ENCODE measurements at places on chromosomes 3 and 15.

GRCh38 chr15:26051761-26052675, 188.9 kb upstream of the ATP10A start:
- DNase-seq = no peak

- DNase-seq = no peak
These were observed 163.3 kb downstream of the FEZF2 start for GRCh38 chr3:62210011-62210410.

DNA sequence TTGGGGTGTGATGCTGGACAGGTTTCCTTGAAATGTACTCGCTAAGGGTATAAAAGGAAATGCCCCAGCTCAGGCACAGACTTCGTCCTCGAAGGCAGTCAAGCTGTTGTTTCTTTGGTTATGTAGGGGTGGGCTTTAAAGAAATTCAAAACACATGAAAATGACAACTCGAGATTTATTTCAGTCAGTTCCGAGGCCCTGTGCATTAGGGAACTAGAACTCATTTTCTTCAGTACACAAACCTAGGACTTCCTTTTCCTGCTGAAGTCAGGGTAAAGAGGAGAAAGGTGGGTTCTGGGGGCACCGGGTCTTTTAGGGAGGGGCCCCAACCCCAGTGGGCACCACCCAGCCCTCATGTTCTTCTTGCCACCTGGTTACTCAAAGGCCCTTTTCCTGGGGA, 7.7 kb downstream of the CCR9 start:
- no peak for DNase-seq

DNA sequence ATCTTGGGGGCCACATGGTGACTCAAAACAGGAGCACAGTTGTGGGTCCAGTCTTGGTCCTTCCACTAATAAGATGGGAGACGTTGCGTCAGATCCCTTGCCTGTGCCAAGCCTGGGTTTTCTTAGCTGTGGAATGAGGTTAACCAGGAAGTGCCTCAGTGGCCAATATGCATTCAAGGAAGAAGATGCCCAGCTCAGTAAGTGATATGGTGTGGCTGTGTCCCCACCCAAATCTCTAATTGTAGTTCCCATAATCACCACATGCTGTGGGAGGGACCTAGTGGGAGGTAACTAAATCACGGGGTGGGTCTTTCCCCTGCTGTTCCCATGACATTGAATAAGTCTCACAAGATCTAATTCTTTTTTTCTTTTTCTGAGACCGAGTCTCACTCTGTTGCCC, 6.4 kb downstream of the ALG1L2 start:
- no peak for DNase-seq

- no peak for DNase-seq
These were observed 39.6 kb downstream of the SEMA6D start for GRCh38 chr15:47756872-47757271.

- DNase-seq = no peak
These were observed 28.8 kb downstream of the USP13 start for GRCh38 chr3:179681492-179682263.

GRCh38 chr3:19811689-19812088, 122.3 kb downstream of the EFHB start:
- DNase-seq = no peak

DNA sequence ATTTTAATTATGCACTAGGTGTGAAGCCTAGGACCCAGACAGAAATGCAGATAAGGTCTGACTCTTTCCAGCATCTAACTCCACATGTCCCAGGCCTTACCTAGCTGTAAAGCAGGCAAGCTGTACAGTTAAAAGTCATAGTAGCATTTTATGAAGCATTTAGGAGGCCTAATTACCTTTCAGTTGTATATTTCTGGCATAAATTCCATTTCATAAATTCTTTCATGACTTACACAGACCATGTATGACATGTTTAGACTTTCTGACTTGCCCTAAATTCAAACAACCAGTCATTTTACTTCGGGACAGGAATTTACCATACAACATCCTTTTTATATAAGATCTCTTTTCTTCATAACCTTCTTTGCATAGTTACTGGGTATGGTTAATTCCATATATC, 35.3 kb upstream of the THUMPD3 start:
- DNase-seq = no peak

DNA sequence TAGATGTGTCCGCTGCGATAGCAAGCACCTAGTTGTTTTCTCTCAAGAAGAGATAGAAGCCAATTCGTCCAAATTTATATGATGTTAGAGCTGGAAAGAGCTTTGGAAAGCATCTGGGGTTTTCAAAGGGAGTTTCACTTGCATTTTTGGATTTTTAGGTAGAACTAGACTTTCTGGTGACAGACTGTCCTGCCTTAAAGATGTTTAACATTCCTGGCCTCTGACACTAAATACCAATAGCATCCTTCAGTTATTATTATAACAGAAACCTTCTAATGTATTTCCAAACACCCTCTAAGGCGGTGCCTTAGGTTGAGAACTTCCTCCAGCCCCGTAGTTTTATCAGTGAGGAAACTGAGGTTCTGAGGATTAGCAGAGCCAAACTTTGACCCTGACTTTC, 305.3 kb downstream of the SATB1 start:
- no peak for DNase-seq

DNA sequence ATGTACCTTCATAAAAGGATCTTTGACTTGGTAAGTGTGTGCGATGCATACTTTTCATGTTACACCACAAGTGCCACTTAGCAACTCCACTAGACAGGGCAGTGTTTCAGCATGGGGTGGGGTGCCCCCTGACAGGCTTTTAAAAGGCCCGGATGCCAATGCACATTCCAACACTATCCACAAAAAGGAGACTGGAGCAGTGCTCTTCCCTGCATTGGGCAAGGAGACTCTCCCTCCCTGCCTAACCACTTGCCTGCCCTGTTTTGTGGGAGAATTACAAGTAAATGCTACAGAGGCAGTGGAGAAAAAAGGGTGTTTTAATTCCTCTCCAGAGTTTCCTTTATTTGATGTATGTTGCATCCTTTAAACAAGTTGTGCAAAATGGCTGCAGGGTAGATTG, 1.7 kb upstream of the RARB start:
- DNase-seq = no peak

DNA sequence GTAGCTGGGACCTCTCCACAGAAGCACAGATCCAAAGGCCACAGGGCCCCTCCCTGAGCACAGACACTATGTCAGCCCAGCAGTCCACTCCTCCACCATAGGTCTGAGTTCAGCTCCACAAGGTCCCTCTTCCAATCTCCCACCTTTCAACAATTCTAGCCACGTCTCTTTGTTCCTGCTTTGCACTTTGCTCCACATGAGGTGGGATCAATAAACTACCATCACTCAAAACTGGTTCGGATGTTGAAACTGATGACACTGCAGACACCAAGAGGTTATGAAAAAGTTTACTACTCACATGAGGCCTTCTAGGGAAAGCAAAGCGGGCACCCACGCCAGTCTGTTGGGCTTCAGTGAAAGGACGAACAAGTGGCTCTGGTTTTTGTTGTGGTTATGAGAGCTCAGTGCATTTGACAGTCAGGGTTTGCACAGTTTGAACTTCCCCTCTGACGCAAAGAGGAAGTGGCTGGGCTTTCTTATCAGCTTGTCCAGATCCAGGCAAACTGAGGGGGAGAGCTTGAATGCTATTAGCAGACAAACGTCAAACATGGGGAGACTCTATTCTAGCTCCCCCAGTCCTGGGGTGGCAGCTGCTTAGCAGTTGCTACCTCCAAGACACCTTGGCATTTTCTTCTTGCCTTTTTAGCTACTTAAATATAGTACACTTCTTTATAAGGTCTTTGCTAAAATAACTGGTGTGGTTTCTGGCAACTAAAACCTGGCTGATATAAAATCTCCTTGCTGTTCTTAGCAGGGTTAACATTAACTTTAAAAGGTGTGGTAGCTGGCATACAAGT, 37.8 kb downstream of the ZNF445 start:
- peak; percentile 77 for DNase-seq

GRCh38 chr3:33299395-33300081, 22.3 kb downstream of the FBXL2 start:
- DNase-seq = no peak

- DNase-seq = no peak
These were observed 86.1 kb downstream of the LIPC start for GRCh38 chr15:58517682-58518525.

DNA sequence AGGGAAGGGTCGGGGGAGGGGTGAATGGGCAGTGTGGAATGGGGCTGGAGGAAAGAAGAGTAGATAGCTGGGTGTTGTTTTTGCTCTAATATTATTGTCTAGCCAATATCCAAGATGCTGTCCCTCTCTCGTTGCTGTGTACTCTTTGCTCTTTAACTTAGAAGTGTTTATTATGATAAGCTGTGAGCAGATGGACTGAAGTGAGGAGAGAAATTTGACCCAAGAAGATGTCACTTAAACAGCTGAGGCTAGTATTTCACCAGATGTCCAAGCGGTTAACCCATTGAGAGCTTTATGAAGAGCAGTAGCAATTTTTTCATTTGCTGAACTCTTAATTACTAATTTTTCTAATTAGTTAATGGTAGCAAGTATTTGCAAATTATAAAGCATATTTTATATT, 212.2 kb upstream of the TP63 start:
- DNase-seq = no peak

DNA sequence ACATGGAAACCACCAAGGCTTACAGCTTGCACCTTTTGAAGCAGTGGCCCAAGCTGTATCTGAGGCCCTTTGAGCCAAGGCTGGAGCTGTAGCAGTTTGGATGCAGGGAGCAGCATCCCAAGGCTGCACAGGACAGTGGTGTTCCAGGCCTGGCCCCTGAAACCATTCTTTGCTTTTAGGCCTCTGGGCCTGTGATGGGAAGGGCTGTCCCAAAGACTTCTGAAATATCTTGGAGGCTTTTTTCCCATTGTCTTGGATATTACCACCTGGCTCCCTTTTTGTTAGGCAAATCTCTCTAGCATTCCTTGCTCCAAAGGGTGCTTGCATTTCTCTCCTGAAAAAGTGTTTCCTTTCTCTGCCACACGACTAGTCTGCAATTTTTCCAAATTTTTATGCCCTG, 302.8 kb upstream of the MDFIC2 start:
- DNase-seq = no peak

- peak; percentile 31 for DNase-seq
These were observed at the start of gene CCR1 for GRCh38 chr3:46208167-46208704. TSS of gene CCR1 (minus strand) at chr3:46208313. CDS start at chr3:46204313, 4,000 bp downstream.

- DNase-seq = peak; percentile 28
These were observed 58.0 kb upstream of the HERC1 start for GRCh38 chr15:63891768-63892133.

GRCh38 chr3:53030619-53031449, 15.0 kb downstream of the SFMBT1 start:
- DNase-seq = no peak

- no peak for DNase-seq
These were observed 122.9 kb downstream of the TMCC1 start for GRCh38 chr3:129770604-129771003.

DNA sequence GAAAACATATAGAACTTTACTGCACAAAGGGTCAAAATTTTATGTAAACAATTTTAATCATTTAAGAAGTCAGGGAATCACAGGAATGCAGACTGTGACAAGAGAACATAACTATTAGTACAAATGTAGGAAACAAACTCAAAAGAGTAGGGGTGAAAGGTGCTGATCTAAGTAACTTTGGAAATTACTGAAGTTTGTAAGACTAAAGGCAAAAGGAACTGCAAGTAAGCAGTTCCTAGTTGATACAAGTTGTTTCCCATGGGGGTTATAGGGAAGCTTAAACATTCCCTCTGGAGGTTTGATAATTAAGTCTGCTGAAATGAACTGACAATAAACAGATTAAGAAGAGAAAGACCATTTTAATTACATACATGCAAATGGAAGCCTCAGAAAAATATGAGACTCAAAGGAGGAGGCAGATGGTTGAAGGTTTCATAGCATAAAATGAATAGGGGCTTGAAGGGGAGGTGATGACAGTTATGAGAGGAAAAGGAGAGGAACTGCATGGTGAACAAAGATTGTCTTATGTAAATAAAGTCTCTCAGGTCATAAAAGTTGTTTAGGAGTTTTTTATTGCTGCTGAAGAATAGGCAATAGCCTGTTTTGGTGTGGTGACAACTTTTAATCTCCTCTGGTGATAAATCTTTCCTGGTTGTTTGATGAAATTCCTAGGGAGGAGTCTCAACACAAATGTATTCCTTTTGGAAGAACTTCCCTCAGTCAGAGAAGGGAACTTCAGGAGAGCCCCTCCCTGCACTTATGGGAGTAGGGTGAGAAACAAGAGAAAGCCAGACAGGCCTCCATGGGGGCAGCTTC, 17.1 kb downstream of the SETMAR start:
- no peak for DNase-seq

DNA sequence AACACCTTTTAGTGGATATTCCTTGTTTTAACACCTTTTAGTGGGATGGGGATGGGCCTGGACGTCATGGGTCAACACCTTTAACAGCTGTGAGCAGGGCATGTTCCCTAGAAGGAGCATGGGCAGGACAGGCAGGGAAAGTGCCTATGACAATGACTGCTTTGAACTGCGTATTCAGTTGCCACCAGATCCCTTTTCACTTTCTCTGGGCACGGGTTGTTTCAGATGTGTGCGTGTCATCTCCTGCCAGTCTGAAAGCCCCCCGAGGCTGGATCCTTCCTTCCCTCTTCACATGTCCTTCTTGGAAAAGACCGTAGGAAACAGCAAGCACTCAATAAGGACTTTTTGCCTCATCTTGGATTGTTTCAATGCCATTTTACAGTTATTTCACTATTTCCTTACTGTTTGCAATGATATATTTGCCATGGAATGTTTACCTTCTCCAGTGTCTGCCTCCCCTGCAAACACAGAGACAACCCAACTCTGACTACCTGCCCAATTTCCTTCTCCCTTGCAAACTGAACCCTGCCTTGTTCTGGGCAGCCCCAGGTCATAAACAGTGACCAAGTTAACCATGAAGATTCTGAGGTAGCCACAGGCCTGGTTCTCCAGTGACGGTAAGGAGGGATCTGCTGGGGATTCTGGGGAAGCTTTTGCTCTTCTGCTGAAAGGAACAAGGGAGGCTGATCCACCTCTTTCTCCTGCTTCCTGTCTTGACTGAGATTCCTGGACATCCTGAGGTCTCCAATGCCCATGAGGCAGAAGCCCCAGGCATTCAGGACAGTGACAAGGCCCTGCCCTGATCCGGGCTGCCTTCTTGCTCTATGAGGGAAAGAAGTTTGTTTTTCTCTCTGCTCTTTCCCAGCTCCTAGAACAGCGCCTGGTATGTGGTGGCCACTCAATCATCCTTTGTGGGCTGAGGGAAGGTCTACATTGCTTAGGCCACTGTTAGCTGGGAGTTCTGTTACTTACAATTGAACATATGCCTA, 51.8 kb downstream of the NOX5 start:
- no peak for DNase-seq

GRCh38 chr3:149575213-149575960, 82.4 kb downstream of the WWTR1 start:
- no peak for DNase-seq

GRCh38 chr15:68389936-68390817, 41.8 kb downstream of the ITGA11 start:
- peak; percentile 51 for DNase-seq

DNA sequence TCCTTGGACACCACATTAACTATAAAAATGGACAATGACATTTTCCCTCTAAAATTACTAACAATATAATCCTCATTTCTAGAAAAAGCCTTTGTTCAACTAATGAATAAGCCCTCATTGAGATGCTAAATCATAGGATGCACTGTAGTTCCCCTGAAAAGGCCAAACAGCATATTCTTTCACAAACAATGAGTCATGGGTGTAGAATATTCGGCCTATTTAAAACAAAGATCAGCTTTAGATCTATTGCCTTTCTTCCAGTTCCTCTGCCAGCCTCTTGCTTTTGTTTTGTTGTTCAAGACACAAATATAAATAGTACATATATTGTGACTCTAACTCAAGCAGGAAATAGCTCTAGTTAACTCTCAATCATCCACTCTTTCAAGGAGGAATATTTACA, 82.5 kb downstream of the ADAM10 start:
- no peak for DNase-seq

Data from activated naive CD4-positive, alpha-beta T cell treated with anti-CD3 and anti-CD28 coated beads, Interleukin-2, amount 50 U/mL, for 72 hours (primary cell).